ENCODE measurements at places on chromosomes 2 and 18. TPM values are rescaled to one million over a fixed set of nuclear protein-coding genes. Genes with fewer than 3 reads are reported as not detected.

The ALPI gene
- not detected for total RNA-seq

DNA sequence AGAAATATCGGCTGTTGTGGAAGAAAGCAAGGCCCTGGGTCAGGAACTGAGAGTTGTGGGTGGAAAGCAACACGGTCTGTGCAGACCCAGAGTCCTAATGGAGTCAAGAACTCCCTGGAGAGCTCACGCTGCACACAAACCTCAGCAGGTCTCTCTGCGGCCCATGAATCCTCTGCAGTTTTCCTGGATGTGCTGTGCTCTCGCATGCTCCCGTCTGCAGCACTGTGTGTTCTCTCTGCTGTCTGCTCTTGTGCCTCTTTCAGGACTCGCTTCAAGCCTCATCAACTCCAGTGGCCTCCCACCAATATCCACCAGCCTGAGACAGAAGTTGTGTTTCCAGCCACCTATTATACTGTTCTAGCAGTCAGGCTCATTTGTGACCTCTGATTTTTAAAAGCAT lies 24.3 kb downstream of the RNU4ATAC start:
- no peak for DNase-seq

The VWC2L gene
- not detected for total RNA-seq

DNA sequence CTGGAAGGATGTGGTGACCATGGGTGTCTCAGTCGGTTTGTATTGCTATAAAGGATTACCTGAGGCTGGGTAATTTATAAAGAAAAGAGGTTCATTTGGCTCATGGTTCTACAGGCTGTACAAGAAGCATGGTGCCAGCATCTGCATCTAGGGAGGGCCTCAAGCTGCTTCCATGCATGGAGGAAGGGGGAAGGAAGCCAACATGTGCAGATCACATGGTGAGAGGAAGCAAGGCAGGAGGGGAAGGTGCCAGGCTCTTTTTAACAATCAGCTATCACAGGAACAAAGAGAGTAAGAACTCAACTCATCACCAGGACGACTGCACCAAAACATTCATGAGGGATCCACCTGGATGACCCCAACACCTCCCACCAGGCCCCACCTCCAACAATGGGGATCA lies 209.4 kb downstream of the CDH20 start:
- DNase-seq = no peak

GRCh38 chr2:240473211-240473610 lies 37.7 kb downstream of the GPC1 start:
- no peak for DNase-seq

DNA sequence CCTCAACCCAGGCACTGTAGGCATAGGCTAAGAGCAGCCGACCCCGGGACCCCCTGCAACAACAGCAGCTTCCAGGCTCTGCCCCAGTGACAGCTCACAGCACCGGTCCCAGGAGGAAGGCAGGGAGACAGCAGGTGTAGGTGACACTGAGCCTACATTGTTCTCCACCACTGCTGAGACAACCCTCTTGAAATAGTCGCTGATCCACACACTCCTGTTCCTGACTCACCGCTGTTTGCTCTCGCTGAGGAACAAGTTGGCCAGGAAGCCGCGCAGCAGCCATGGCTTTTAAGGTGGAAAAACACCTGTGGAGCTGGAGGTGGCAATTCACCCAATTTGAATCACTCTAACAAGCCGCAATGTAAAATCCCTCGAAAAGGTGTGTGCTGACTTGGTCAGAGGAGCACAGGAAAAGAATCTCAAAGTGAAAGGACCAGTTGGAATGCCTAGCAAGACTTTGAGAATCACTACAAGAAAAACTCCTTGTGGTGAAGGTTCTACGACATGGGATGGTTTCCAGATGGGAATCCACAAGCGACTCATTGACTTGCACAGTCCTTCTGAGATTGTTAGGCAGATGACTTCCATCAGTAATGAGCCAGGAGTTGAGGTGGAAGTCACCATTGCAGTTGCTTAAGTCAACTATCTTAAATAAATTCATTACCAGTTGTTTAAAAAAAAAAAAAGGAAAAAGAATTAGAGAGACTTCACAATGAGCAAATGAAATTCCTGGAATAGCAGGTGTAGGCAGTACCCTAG lies 167.5 kb downstream of the ARL4C start:
- no peak for DNase-seq

DNA sequence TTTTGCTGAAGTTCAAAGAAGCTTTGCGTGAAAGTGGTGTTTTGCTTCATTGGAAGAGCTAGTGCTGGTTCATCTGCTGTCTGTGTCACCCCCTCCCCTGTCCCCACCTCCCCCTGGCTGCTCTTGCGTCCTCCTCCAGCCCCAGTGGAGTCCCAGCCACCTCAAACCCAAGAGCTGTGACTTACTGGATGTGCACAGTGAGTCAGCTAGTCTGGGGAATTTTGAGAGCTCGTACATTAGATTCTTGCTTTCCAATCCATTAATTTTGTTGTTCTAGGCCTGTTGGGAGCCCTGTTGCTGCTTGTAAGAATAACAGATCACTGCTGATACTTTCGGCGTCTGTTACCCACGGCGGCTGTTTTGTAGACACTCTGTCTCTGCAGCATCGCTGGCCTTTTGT lies 412.1 kb downstream of the TSN start:
- DNase-seq = no peak

DNA sequence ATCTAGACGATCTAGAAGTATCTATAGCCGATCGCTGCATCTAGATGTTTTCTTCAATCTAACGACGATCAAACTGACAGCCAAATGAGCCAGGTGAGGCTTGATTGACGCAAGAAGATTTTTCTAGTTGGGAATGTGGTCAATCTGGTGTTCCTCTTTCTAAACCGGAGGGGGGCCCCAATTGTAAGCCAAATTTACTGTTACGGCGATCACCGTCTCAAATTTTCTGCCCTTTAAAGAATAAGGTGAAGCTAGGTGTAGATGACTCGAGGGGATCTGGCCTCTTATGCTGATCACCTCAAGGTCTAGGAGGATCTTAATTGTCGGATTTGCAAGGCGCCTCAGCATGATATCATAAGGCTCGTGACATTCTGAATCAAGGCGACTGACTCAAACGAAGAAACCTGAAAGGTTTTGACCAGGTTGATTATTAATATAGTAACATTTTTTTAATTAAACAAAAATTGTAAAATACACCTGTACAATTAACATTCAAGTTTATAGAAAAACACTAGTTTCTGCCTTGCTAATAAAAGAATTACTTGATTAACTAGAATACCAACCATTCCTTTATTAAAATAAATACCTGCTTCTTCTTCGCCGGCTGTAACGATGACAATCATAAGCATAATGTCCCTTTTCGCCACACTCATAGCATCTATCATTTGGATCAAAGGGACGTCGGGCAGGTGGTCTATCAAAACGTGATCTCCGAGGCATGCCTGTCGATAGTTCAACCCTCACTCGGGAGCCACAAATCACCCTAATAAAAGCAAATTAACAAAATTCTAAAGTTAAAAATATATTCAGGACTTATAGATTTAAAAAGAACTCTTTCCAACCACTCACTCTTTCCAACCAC lies 2.0 kb downstream of the SRSF7 start:
- no peak for DNase-seq

GRCh38 chr2:197176522-197176921 lies 134.1 kb downstream of the ANKRD44 start:
- DNase-seq = no peak

- DNase-seq = no peak
These were observed 128.1 kb upstream of the RBMS1 start for GRCh38 chr2:160621748-160622147.

The RAD51AP2 gene
- total RNA-seq = not detected

DNA sequence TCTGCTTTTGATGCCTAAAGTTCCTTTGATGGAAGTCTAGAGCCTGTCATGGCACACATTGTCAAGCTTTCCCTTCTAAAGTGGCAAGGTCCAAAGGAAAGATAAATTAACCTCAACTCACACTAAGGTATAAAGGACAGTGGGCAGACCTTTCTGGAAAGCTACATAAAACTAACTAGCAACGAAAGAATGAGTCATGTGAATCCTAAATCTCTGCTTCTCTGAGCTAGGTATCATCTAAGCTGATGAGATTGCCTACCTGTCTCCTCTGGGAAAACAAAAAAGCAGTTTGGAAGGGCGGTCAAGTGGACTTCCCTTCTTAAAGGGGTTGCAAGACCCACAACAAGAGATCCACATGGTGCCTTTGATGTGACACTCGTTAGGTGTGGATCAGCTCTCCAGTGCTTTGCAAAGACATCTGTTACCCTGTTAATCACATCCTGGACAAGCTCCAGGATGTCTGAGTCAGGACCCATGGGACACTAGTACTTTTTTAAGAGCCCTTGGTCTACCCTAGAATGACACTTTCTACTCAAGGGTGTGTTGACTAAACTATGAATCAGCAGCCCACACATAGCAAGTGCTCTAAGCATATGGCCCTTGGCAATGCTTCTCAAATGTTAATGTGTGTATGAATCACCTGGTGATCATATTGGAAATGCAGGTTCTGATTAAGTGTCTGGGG lies 173.5 kb downstream of the ALK start:
- DNase-seq = peak; percentile 60

The NETO1 gene
- not detected for total RNA-seq

DNA sequence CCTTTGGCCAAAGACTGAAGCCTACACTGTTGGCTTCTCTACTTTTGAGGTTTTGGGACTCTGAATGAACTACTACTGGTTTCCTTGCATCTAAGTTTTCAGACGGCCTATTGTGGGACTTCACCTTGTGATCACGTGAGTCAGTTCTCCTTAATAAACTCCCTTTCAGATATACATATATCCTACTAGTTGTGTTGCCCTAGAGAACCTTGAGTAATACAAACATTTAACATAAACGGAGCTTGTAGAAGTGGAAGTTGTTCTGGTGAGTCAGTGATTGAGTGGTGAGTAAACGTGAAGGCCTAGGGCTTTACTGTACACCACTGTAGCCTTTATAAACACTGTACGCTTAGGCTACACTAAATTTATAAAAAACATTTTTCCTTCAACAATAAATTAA lies 107.2 kb upstream of the CDH2 start:
- DNase-seq = no peak

The PUM2 gene
- 23.1 TPM for total RNA-seq

GRCh38 chr18:45280481-45281276 lies 334.6 kb upstream of the SLC14A2 start:
- no peak for DNase-seq

- DNase-seq = no peak
These were observed 158.0 kb downstream of the CELF4 start for GRCh38 chr18:37407571-37407970.

The GULP1 gene
- 9.2 TPM for total RNA-seq

The GLI2 gene
- 8.7 TPM for total RNA-seq

The ANKRD30BL gene
- total RNA-seq = not detected

GRCh38 chr2:19845323-19845920 lies 56.4 kb downstream of the TTC32 start:
- no peak for DNase-seq

- no peak for DNase-seq
These were observed 7.9 kb downstream of the AGPS start for GRCh38 chr2:177400337-177400923.

The GDF7 gene
- total RNA-seq = under 0.01 TPM

The PJVK gene
- total RNA-seq = 0.23 TPM

DNA sequence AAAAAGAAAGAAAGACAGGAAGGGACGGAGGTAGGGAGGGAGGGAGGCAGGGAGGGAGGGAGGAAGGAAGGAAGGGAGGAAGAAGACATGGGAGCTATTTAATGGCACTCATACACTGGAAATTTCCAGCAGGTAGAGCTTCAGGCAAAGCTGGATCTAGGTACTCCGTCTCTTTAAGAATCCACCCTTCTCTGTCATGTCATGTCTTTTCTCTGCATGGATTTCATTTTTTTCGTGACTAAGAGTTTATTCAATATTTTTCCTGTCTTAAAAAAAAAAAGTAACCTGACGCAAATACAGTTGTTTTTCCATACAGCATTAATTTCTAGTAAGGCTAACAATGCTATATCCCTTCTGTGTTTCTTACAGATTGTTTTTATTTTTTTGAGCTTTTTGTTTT lies 56.3 kb upstream of the MCFD2 start:
- DNase-seq = no peak

DNA sequence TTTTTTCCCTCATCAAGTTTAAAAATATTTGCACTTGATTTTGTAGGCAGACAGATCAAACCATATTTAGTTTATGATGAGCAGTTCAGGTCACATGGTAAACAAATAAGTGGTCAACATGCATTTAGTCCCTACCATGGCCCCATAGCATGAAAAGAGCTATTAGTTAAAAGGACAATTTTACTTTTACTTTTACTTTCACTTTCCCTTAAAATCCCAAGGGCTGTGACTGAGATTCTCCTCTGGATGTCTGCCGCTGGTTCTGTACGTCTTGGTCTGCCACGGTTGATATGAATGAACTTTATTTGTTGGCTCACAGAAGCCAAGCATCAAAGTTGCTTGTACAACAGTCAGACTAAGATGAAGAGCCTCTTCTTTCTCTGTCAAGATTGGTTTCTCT lies 626.2 kb upstream of the CDH7 start:
- peak; percentile 2 for DNase-seq

- no peak for DNase-seq
These were observed 840.1 kb upstream of the ID2 start for GRCh38 chr2:7841751-7842150.

GRCh38 chr2:151150331-151151320 lies 111.0 kb downstream of the RBM43 start:
- no peak for DNase-seq

DNA sequence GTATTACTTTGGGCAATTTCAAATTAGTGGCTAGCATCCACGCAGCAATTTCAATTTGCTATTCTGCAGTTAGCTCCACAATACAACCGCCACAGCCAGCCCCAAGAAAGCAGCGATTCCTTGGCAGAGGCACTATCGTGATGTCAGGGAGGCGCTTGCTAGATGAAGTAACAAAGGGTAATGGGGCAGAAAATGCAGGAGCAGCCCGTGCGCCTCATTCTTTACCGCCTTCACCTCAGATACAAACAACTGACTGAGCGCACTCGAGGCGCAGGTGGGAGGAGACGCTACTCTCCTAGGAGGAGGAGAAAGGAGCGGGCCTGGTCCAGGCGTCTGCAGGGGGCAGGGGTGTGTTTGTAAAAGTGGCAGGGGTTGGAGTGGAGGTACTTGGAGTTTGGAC lies 76.9 kb upstream of the ASB18 start:
- no peak for DNase-seq

- DNase-seq = no peak
These were observed 551.8 kb upstream of the SOX11 start for GRCh38 chr2:5140347-5140746.

The SERPINB2 gene
- not detected for total RNA-seq

DNA sequence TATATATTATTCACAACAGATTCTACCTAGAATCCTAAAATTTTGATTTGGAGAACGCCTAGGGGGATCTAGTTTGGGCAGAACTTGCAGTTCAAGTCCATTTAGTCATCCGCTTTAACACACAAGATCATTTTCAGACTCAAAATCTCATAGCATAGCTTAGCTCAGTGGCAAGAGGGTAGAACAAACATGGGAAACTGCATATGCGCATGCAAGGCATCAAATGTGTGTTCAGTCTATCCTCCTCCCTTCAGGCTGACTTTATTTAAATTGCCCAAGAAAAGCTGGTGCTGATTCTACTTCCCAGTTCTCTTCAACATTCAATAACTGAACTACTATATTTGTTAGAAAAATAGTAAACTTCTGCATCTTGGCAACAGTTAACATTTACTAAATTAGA lies 79.6 kb upstream of the NRXN1 start:
- DNase-seq = no peak

- DNase-seq = no peak
These were observed 34.5 kb downstream of the EMILIN2 start for GRCh38 chr18:2881088-2881839.

- no peak for DNase-seq
These were observed 13.7 kb downstream of the NCKAP1 start for GRCh38 chr2:183024339-183025095.

The WDR75 gene
- 26.7 TPM for total RNA-seq

GRCh38 chr2:233758849-233759248 lies 1.2 kb upstream of the UGT1A1 start:
- no peak for DNase-seq

GRCh38 chr18:9741793-9742523 lies 33.9 kb downstream of the RAB31 start:
- peak; percentile 21 for DNase-seq

All from HT-29 (cell line).